Sciatic nerve (tissue), 2 donors: ENCODE measurements at places on chromosomes 1 and 21. TPM values are rescaled to one million over a fixed set of nuclear protein-coding genes. Genes with fewer than 3 reads are reported as not detected.

The MTARC2 gene
- total RNA-seq = 35.0 TPM

GRCh38 chr1:11913291-11913690 is 12.9 kb downstream of the KIAA2013 start:
- DNase-seq = no peak

DNA sequence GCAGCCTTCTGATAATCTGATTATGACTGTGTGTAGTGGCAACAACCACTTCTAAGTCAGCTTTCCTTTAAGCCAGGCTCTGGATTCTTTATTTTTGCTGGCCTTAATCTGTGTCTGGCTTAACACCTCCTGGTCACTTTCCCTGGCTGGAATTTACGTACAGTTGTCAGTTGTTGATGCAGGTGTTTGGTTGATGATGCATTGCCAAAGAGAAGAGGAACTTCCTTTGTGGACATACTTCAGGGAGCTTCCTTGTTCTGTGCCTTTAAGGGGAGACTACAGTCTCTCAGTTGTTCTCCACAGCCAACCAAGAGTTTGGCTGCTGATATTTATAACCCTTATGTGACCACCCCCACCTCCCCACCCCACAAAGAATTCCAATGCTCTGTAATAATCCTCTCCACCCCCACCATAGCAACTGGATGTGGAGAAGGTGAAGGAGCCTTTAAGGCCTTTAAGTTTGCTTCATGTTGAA is 96.0 kb upstream of the BMP8A start:
- DNase-seq = no peak

The GJA8 gene
- not detected for total RNA-seq

The ADAMTS5 gene
- 10.0 TPM for total RNA-seq

The LCA5L gene
- 2.2 TPM for total RNA-seq

The RNU1-3 gene
- total RNA-seq = 13,769 TPM

DNA sequence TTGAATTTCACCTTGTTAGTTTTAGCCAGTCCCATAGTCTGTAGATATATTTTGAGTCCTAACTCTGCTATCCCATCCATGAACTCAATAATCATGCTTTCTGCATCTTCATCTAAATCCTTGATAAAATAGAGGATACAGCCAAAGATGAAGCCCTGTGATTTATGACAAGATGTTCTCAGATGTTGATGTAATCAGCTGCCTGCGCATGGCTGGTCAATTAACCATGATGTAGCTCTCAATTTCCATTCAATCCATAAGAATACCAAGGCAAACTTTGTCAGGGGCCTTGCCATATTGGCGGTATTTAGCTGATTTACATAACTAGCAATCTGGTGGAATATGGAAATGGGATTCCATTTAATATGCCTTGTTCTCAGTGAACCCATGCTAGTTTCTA is 183.2 kb downstream of the TNR start:
- DNase-seq = no peak

GRCh38 chr1:62309906-62310305 is 9.3 kb downstream of the KANK4 start:
- DNase-seq = no peak

GRCh38 chr1:208065862-208066261 is 154.9 kb upstream of the CD34 start:
- DNase-seq = no peak

The AMY1A gene
- total RNA-seq = not detected

The SPRR3 gene
- total RNA-seq = 0.45 TPM

The FAAH gene
- 34.4 TPM for total RNA-seq

DNA sequence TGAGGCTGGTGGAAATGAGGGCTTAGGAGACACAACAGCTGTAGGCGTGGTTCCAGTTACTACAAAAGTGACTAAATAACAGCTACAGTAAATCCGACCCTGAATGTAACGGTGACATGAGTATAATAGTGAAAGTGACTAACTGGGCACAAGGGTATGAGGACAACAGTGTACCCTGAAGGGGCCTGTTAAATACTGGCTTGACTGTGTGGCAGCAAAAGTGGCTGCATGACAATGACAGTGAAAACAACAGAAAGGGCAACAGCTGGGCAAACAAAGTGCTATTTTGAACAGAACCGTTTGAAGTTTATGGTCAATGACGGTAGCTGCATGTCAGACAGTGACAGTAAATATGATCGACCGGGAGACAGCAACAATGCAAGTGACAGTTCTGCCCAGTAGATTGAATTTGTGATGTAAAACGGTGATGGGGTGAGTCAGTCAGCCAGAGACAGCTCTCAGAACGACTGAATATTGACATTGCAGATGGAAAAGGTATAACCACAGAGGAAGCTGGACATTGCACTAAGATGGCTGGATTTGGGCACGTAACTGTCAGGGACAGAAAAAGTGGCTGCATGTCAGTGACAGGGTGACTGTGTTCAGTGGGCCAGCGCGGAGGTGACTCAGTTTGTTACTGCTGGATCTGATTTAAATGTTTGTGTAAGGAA is 1.2 kb upstream of the ZBTB40 start:
- DNase-seq = no peak

- no peak for DNase-seq
These were observed 12.2 kb downstream of the TNNT2 start for GRCh38 chr1:201365251-201365650.

DNA sequence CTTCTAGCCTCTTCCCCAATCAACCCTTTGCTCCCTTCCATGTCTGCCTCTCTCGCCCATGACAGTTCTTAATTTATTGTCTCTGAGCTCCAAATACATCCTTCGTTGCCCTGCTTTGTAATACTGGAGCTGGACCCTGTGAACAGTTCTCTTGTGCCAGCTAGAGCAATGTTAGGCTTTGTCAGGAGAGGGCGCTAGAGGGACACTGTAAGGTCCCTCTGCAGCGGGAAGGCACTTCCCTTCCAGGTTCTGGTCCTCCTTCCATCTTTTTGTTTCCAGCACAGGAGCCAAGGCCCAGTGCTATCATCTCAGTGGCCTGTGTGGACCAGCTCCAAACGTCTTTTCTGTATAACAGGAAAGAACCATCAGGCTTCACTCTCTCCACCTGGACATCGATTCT is 95.9 kb downstream of the PTPRU start:
- no peak for DNase-seq

The RYR2 gene
- total RNA-seq = 0.49 TPM

The PODN gene
- 222 TPM for total RNA-seq

GRCh38 chr1:44723064-44723463 is 7.9 kb downstream of the RNU5D-1 start:
- DNase-seq = no peak

- no peak for DNase-seq
These were observed 152.4 kb downstream of the HLX start for GRCh38 chr1:221031458-221032203.

The HTR6 gene
- not detected for total RNA-seq

The DCDC2B gene
- total RNA-seq = not detected

The KRTAP12-2 gene
- not detected for total RNA-seq
